NCI-H2029 treated with DMSO at 0.1 percent for 48 hours (cell line): ENCODE measurements at places on chromosomes 16 and 17.

DNA sequence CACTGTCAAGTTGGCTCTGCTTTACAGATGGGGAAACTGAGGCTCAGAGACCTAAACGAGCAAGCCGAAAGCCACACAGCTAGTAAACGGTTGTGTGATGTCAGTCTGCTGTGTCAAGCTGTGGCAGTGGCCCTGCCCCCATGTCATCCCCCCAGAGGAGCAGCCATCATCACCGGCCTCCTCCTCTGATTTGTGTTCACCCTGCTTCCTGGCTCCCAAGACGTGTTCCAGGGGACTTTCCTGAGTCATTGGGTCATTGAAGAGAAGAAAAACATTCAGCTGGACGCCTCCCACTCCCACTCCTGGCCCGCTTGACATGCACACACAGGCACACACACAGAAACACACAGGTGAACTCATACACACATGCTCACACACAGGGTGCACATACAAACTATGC lies 54.0 kb upstream of the CIBAR2 start:
- no peak for DNase-seq

GRCh38 chr17:39929646-39930407 lies 2.3 kb downstream of the LRRC3C start:
- no peak for DNase-seq

- DNase-seq, result no peak
Observed at GRCh38 chr17:4584101-4584916, at the start of gene SMTNL2. TSS of gene SMTNL2 (plus strand) at chr17:4584529. CDS start at chr17:4584606, 77 bp downstream.

GRCh38 chr17:46952115-46952514 lies 26.9 kb downstream of the RPRML start:
- DNase-seq, result no peak

DNA sequence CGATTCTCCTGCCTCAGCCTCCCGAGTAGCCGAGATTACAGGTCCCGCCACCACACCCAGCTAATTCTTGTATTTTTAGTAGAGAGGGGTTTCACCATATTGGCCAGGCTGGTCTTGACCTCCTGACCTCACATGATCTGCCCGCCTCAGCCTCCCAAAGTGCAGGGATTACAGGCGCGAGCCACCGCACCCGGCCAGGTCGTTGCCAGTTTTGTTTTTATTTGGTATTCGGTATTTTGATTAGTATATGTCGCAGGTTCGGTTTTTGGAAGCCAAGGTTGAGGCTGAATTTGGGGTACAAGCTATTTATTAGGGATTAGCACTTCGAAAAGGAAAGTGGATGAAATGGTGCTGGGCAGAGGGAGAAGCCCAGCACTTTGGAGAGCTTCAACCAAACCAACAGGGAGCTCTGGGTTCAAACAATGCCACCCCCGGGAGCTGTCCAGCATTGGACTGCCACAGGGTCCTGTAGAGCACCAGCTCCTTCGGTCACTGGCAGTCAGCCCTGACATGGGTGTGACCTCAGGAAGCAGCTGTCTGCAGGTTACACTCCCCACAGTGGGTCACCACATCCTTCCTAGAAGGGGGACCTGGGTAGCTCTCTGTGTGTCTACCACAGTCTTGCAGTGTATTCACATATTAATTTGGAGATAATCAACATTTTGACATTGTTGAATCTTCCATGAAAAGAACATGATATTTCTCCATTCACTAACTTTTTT lies 1.5 kb upstream of the CLEC10A start:
- no peak for DNase-seq

GRCh38 chr16:17845031-17845430 lies 374.3 kb upstream of the XYLT1 start:
- no peak for DNase-seq

- no peak for DNase-seq
Observed at GRCh38 chr17:82823004-82823403, 16.8 kb downstream of the ZNF750 start.

GRCh38 chr17:6571452-6571781 lies 15.1 kb upstream of the PITPNM3 start:
- DNase-seq, result no peak

GRCh38 chr16:149024-149660 lies 3.3 kb upstream of the HBZ start:
- DNase-seq, result no peak

GRCh38 chr17:42819939-42820535 lies 4.0 kb downstream of the BECN1 start:
- no peak for DNase-seq

GRCh38 chr16:80606221-80606766 lies 65.5 kb downstream of the DYNLRB2 start:
- DNase-seq, result no peak

GRCh38 chr17:81337476-81337879 lies 42.4 kb upstream of the SLC38A10 start:
- no peak for DNase-seq

DNA sequence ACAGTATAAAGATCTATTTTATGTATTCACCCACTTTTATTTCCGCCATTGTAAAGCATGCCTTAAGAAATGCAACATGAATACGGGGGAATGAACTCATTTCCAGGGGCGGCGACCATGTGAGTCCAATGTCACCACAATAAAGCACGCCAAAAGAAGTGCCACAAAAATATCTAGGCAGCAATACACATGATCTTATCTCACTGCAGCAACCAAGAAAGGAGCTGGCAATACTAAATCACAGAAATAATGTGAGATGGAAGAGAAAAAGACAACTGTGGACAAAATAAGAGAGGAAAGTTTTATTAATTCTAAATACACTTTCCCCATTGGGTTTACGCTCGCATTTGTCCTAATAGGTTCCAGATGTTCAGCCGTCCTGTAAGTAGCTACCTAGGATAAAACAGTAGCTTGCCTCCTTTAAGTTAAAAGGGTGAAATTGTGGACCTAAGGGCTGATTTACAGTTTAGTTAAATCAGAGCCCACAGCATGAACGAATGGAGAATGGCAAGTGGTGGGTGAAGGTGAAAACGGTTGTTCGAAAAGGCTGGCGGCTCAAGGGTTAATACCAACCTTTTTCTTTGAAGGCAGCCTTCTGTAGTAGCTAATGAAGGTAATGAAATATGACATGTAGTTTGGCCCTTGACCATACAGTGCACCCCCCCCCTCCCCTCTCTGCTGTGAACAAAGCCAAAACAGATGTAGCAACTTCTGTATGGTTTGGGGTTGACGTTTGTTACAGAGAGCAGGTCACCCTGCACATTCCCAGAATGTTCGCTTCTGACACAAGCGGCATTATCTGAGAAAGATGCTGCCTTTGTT lies 504.2 kb upstream of the PSMD7 start:
- no peak for DNase-seq

- DNase-seq, result no peak
Observed at GRCh38 chr17:37399265-37399803, 7.3 kb downstream of the ACACA start.
